Small intestine (tissue), 16 donors: ENCODE measurements at places on chromosomes 2 and 18.

DNA sequence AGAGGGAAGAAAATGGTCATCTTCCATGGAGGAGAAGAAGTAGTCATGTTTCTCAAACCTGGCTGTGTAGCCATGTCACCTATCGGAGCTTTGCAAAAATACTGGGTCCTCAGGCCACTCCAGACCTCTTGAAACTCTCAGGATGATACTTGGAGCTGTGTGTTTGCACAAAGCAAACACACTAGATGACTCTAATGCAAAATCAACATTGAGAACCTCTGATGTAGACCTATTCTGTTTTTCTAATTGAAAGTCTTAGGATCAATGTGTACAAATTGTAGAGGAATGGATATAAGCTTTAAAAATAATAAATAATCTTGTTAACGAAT is 444.3 kb downstream of the RND3 start:
- DNase-seq: no peak

GRCh38 chr18:43414006-43414405 is 136.7 kb upstream of the SYT4 start:
- no peak for DNase-seq

GRCh38 chr2:187541086-187542085 is 12.8 kb downstream of the TFPI start:
- DNase-seq: peak; percentile 52

DNA sequence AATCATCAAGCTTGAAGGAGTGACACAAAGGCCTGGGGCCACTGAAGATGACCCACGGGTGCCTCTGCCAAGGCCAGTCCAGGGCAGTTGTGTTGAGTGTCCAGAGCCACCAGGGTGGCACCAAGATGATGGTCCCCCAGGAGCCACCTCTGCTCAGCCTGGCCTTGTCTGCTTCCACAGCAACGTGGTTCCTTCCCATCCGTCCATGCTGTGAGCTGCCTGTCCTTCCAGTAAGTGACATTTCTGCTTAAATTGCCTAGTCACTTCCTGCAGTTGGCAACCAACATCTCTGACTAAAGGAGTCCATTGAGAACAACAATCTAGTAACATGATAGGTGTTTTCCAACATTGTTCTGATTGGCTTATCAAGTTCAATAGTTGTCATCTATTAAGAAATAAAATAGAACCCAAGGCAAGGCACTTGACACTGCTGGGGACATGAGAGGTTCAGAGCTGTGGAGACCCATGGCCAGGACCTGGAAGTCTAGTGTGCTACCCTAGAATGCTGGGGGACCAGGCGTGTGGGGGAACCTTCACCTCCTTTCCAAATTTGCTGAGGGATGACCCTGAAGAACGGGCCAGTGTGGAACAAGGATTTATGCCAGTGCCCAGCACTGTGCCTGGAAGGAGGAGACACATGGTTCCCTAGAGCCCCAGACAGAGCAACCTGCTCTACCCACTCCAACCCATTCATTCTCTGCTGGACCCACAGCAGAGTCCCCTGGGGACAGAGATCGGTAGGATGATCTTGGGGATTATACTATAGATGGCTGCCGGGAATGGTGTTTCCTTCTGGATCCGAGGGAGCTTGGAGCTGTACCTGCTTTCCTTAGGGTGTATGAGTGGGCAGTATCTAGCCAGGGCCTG is 98.9 kb upstream of the EPC2 start:
- DNase-seq: no peak

GRCh38 chr2:232492236-232492848 is 4.7 kb upstream of the ECEL1 start:
- no peak for DNase-seq

- no peak for DNase-seq
Measured at GRCh38 chr2:138034536-138034935, 70.3 kb downstream of the HNMT start.

DNA sequence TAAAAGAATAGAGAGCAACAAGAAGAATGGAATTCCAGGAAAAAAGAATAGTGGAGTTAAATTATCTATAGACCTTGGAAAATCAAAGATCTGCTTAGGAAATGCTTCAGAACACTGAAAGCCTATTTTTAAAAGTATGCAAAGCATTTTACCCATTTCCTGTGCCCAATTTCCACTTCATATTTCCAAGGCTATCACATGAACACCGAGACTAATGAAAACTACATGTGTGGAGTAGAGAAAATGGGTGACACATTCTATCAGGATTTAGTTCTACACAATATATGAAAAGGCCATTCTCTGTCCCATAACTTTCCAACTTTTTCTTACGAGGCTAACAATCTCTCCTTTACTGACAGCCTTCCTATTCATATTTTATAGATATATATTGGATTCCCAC is 279.4 kb downstream of the CCDC178 start:
- DNase-seq: no peak

DNA sequence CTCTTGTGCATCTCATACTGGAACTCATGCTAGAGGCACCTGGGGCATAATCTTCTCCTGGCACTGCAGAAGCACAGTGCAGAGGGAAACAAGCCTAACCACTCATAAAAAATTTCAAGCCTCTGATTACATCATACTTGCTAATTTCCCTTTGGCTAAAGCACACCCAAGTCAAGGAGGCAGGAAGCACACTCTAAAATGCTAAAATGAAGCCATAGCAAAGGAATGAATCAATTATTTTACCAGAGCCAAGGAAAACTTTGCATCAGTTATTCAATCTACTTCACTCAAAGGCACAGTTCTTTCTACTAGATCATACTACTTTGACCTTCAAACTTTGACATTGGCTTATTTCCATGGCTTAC is 79.6 kb upstream of the SPOPL start:
- DNase-seq: peak; percentile 16

DNA sequence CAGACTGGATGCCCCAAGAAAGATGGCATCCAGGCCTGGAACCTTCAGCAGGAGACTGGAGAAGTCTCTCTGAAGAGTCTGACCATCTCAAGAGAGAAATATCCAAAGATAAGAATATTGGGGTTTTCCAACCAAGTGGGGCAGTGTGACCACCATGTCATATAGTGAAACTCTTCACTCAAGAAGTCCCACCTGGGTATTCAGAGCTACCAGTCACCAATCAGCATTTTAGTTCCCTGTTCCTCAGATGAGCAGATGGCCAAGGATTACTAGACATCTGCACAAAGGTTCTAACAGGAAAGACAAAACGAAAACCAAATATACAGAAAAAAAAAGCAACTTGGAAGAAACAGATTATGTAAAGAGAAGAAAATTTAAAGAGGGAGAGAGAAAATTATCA is 38.5 kb upstream of the CXCR4 start:
- DNase-seq: no peak

DNA sequence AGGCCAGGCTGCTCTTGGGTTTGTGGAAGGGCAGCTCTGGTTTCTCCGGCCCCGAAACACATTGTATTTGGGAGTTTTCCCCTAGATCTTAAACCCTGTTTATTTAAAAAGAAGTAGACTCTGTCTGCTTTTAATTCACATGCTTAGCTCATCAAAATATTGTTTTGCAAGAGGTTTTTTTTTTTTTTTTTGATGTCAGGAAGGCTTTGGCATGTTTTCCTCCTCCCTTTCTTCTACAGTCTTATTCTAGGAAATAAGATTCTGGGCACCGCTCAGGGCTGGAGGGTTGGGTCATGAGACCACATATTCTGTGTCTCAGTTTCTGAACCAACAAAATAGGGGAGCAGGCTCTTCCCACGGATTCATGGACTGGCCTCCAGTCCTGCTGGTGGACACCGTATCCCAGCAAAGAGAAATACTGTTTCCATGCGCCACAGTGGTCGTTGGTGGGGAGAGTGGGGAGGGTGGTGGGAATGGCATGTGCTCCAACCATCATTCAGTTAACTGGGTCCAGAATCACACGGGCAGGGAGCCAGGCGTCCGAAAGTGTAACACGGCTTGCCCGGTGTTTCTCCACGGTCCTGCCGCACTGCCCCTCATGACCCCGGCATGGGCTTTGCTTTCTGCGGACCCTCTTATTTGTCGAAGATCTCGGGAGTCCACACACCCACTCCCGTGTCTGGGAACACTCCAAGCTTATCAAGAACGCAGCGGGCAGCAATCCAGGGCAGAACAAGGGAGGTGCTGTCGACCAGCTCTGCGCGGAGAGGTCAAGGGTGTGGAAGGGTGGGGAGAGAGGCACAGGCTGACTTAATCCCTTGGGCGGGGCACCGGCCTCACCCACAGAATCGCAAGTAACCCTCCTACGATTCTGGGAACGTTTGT is 176.7 kb downstream of the GLI2 start:
- DNase-seq: peak; percentile 89

DNA sequence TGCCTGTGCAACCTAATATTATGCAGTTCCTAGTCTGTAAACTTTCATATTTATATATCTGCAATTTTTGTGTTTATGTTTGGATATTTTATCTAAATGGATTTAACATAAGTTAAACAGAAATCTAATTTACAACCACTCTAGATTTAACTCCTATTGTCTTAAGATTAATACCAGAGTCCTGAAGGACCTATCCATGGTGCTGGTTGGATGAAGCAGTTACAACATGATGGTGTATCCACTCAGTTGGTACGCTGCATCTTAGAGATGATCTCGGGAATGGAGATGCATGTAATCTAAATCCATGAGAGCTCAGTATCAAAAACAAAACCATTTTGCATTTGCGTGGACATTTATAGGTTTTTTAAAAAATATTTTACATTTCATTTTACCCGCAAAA is 745.9 kb upstream of the SLC8A1 start:
- no peak for DNase-seq

- no peak for DNase-seq
Measured at GRCh38 chr2:47535996-47536395, 133.0 kb downstream of the MSH2 start.

- no peak for DNase-seq
Measured at GRCh38 chr2:222535477-222535876, 111.1 kb downstream of the SGPP2 start.

DNA sequence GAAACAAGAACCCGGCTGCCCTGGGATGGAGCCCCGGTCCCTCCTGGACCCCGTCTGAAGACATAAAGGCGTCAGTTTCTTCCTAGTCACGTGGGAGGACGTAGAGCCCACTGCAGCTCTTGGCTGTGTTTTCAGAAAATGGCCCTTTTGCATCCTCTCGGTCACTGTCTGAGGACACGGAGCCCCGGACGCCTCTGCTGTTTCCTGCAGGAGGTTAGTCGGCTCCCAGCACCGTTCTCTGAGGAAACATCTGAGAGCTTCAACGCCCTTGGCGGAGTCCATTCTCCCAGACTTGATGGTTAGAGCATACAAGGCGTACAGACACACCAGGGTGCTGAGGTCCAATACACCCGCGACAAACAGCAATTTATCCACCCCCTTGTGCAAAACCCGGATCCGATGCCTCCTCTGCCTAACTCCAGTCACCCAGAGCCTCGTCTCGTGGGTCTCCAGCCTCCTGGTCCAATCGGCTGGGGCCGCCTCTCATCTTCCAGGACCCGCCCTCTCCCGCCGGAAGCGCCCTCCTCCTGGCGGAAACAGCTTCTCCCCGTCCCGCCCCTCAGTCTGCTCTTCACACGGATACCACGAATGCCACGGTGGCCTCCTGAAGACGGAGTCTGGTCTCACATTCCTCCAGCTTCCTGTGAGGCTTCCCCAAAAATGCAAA is 119.4 kb downstream of the TMEM18 start:
- peak; percentile 8 for DNase-seq

GRCh38 chr2:148527488-148528340 is 116.8 kb upstream of the EPC2 start:
- DNase-seq: no peak

DNA sequence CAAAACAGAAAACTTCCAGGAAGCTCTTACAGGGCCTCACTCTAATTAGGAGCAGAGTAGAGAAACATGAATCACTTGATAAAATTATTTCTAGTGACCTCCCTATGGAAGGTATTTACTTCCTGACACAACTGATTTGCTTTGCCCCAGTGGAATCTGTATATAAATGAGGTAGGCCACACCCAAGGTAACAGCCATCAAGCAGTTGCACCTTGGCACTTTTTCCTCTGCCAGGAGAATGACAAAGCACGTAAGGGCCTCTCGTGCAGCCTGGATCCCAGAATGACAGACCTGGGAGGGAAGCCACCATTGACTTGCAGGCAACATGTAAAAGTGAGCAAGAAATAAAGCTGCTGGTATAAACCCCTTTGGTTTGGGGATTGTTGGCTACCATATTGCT is 620.0 kb upstream of the SLC39A10 start:
- peak; percentile 1 for DNase-seq

GRCh38 chr18:37598966-37599896 is 33.6 kb upstream of the CELF4 start:
- no peak for DNase-seq

GRCh38 chr2:204401114-204401513 is 144.2 kb upstream of the PARD3B start:
- DNase-seq: no peak

GRCh38 chr2:84989422-84989821 is 18.5 kb downstream of the KCMF1 start:
- no peak for DNase-seq

DNA sequence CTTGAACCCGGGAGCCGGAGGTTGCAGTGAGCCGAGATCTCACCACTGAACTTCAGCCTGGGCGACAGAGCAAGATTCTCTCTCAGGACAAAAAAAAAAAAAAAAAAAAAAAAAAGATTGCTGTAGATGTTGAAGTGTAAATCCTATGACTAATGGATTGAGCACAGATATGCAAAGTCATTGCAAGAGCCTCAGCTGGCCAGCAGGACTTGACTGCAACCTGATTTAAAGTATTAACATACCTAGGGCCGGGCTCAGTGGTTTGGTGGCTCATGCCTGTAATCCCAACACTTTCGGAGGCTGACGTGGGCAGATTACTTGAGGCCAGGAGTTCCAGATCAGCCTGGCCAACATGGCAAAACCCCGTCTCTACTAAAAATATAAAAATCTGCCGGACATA is 103.4 kb upstream of the MSH2 start:
- DNase-seq: no peak

- no peak for DNase-seq
Measured at GRCh38 chr2:17584689-17585088, 44.2 kb downstream of the VSNL1 start.

DNA sequence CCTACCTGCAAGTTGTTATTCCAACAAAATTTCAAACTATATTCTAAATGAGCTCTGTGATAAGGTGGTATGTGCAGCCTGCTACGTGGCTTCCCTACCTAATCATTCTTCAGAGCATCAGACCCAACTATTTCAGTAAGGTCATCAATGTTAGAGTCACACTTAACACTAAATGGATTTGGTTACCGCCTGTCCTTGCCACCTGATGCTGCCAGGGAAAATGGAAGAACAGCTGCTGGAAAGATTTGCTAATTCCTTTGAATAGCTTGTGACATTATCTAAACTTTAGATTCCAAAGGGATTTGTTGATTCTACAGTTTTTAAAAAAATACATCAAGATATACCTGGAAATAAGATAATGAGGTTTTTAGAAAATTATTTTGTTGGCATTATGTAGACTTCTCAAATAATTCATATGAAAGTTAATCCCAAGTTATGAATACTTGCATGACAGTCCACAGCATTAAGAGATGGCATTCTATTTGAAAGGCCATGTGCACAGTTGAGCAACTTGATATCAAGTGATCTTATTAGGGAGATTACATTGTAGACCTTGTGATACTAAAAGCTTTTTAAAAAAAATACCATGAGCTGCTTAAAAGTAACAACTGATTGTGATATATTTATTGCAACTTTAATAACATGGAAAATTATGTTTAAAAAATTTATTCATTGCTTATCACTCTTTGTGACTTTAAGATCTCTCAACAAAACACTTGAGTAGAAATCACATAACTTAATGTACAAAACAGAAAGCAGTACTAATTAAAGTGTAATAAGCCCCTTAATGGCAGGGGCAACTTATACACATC is 98.3 kb upstream of the UGP2 start:
- no peak for DNase-seq

- DNase-seq: no peak
Measured at GRCh38 chr18:78245451-78245850, 734.2 kb upstream of the SALL3 start.

GRCh38 chr2:54635554-54636152 is 87.8 kb upstream of the EML6 start:
- no peak for DNase-seq
